ENCODE measurements at places on chromosomes 12 and 14. TPM values are rescaled to one million over a fixed set of nuclear protein-coding genes. Genes with fewer than 3 reads are reported as not detected.

NDRG2 gene
- total RNA-seq = 165 TPM

BMP4 gene
- 2.5 TPM for total RNA-seq

PRPH gene
- not detected for total RNA-seq

ASIC1 gene
- total RNA-seq = 0.28 TPM

PKP2 gene
- total RNA-seq = 21.4 TPM

C1S gene
- 1,760 TPM for total RNA-seq

ANO2 gene
- 0.13 TPM for total RNA-seq

ADAM20 gene
- total RNA-seq = 0.55 TPM

SSTR1 gene
- total RNA-seq = 8.2 TPM

PZP gene
- total RNA-seq = 0.70 TPM

TRPV4 gene
- 6.7 TPM for total RNA-seq

CAPZA3 gene
- 0.33 TPM for total RNA-seq

INHBC gene
- 51.9 TPM for total RNA-seq

TMEM233 gene
- 0.18 TPM for total RNA-seq

PTPRO gene
- 0.58 TPM for total RNA-seq

ZNF385A gene
- 3.3 TPM for total RNA-seq

FAM216A gene
- 2.2 TPM for total RNA-seq

SPX gene
- 0.23 TPM for total RNA-seq

CLEC4C gene
- total RNA-seq = not detected

CD69 gene
- 0.53 TPM for total RNA-seq

GPR65 gene
- 0.78 TPM for total RNA-seq

Measured in left lobe of liver (tissue), 2 donors.